ENCODE measurements at places on chromosomes 7 and 10.

- no peak for DNase-seq
Observed at GRCh38 chr7:907158-907980, 31.0 kb downstream of the GET4 start.

GRCh38 chr7:136687693-136688322, 180.6 kb upstream of the CHRM2 start:
- no peak for DNase-seq

GRCh38 chr10:182441-183201, 47.4 kb downstream of the ZMYND11 start:
- no peak for DNase-seq

GRCh38 chr7:124764847-124765400, 668 bp downstream of the GPR37 start:
- DNase-seq = no peak

GRCh38 chr10:391847-392704, 256.8 kb downstream of the ZMYND11 start:
- no peak for DNase-seq

DNA sequence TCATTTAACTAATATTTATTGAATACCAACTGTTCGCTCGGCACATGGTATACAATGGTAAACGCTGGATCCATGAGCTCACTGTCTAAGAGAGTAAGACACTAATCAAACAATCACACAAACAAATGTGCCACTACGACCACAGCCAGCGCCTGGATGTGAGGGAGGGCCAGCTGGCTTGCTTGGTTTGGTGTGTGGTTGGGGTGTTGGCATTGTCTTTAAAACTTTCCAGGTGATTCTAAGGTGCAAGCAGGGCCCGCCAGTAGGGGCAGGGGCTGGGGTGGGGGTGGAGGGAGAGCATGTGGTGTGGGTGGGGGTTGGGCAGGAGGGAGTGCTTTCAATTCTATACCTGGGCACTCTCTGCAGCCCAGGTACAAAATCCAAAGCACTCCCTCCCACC, 31.6 kb downstream of the ADRA2A start:
- no peak for DNase-seq

- DNase-seq = no peak
Observed at GRCh38 chr7:28479507-28479947, 67.2 kb downstream of the CREB5 start.

- no peak for DNase-seq
Observed at GRCh38 chr7:29309041-29309854, 114.7 kb downstream of the CHN2 start.

- no peak for DNase-seq
Observed at GRCh38 chr7:5094641-5095040, 49.0 kb downstream of the RBAK start.

DNA sequence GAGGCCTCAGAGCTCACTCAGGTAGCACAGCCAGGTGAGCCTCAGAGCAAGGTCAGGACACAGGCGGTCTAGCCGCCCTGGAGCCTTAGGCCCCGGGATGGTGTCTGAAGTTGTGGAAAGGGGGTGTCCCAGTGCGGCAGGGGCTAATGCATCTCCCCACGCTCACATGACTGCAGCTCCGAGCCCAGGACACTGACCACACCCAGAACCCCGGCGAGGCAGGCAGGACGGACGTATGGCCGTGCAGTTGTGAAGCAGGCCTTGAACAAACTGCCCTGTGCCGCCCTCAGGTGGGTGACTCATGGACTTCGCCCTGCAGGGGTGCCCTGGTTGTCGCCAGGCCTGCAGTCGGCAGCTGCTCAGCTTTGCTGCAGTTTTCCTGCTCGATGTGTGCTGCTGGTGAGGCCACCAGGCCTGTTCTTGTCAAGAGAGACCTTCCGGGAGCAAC, 5.0 kb upstream of the PRKAR1B start:
- peak; percentile 56 for DNase-seq

- DNase-seq = no peak
Observed at GRCh38 chr7:142381727-142382390, 124.0 kb upstream of the PRSS58 start.

DNA sequence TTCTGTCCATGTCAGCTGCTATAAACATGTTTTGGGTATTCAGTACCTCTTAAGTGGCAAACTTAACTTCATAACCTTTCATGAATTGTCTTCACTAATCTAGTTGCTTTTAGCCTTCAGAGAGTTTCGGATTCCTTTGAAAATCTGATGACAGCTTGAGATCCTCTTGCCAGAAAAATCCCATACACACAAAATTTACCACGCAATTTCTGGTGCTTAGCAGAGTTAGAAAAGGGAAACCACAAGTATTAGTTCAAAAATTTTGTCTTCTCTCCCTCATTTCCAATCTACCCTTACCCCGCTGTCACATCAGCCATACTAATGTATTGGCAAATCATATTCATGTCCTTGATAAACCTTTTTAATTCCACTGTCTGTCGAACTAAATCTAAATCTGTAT, 72.7 kb upstream of the TMEM106B start:
- DNase-seq = no peak

DNA sequence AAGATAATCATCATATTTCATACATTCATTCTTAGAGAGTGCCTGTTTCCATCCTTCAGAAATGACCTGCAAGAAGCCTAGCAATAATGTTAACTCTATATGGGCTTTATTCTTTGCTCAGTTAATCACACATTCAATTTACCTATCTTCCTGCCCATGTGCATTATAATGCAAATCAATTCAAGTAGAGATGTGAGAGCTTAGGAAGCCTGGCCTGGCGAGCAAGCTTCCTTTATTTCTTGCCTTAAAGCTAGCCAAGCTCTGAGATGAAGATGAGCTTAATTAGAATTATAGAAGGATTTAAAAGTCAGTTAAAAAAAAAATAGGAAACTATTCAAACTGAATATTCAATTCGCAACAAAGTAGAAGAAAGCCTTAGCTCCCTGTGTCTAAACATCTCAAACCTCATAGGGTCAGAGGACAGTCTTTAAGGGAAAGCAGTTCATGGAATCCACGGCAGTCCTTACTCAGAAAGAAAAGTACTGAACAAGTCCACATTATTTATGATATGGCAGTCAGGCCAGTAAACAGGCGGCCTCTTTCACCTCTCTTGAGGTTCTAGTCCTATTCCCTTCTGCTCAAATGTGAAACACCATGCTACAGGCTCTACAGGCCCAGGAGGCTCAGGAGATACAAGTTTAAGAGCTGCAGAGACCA, 214.1 kb downstream of the TFEC start:
- no peak for DNase-seq

DNA sequence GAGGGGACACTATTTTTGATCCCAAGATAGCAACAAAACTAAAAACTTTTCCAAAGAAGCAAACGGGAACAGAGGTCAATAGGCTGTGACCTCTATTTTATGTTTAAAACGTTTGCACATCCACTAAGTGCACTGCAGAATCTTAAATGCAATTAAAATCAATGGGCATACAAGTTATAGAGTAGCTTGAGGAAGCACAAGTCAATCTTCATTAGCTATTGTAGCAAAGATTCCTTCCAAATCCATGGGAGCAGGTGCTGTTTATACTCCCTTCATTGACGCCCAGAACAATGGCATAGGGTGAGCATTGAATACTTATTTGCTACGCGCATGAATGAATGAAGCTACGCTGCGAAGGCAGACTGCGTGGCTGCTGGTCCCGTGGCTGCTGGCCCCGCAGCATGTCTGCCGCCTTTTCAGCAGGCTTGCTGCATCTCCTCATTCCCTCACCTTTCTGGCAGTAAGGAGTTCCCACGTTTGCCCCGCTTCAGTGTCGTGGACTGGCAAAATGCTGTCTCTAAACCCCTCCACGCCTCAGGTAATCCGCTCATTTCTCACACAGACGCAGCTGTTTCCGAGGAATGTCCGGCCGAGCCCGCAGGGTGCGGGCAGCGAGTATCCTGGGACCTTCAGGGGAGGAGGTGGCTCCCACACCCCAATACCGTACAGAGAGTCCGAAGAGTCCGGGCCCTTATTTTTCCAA, 754 bp upstream of the PHYHIPL start:
- DNase-seq = no peak

- peak; percentile 77 for DNase-seq
Observed at GRCh38 chr10:104300736-104301292, 31.8 kb downstream of the GSTO2 start.

DNA sequence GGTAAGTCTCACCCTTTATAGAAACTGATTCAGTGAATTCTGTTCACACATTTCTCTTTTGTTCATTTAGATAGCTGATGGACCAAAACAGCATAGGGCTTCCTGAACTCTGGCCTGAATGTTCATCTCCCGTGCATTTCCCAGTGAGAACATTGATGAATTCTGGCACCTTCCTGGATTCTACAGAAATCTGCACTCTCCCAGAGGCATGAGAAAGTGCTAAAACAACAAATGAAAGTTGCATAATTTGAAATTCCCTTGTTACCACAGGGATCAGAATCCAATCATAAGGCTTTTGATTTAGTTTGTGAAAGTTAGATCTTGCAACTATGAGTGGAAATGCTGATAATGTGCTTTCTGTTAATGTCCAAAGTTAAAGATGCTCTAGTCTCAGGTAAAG, 29.7 kb upstream of the SCIN start:
- no peak for DNase-seq

GRCh38 chr10:73907841-73908517, 3.0 kb upstream of the PLAU start:
- no peak for DNase-seq

- no peak for DNase-seq
Observed at GRCh38 chr10:122981066-122981464, 864 bp downstream of the PSTK start.

DNA sequence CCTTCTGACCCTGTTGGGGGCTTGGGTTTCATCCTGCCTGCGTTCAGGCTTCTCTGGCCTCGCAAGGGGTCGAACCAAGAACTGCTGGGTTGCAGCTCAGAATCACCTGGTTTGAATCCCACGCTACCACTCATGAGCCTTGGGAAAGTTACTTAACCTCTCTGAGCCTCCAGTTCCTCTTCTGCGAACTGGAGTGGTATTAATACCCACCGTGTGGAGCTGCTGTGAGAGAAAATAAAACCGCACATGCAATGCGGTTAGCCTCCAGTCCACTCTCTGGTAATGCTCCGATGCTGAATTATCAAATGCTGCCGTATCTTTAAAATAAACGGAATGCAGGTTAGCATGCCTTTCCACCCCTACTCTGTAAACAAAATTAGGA, 171.9 kb downstream of the ARHGAP12 start:
- no peak for DNase-seq

- no peak for DNase-seq
Observed at GRCh38 chr7:151830121-151830830, 46.6 kb downstream of the PRKAG2 start.

DNA sequence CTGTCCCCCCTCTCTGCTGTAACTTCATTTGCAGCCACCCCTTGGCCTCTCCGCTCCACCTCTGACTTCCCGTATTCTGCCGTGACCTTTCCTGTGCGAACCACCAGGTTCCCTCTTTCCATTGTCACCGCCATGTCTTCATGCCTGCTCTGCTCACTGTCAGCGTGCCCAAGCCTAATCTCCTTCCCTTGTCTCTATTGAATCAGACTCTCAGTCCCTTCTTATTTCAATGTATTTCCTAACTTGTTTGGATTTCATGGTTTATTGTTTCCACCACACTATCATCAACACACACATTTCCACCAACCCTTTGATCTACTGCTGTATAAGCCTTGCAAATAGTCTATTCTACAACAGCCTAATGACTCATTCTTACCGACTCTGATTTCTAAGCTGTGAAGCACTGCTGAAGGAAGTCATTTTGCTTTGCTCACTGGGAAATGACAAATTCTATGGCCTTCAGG, 30.0 kb upstream of the INHBA start:
- no peak for DNase-seq

- DNase-seq = no peak
Observed at GRCh38 chr10:113720386-113720785, 31.1 kb upstream of the PLEKHS1 start.

GRCh38 chr10:70350501-70350900, 31.9 kb downstream of the LRRC20 start:
- DNase-seq = no peak

- DNase-seq = no peak
Observed at GRCh38 chr10:35223016-35223415, 96.4 kb downstream of the CREM start.

DNA sequence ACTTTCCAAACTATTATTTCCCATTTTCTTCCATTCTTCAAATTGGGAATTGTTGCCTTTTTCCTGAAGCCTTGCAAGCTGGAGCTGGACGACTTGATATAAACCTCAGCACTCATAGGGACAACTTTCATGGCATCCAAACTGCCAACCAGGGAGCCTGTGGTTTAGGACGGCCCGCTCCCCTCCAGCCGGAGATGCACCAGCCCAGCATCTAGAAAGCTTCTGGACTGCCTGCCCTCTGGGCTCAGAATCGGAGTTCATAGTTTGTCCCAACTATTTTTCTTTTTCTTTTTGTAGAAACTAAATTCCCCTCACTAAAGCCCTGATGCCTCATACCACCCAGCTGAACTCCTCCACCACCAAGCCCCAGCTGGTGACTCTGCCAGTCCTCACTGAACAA, 200.3 kb downstream of the DNAJB6 start:
- DNase-seq = no peak

Data from gastrocnemius medialis (tissue), 4 donors.